Muscle of arm (tissue), 14 donors: ENCODE measurements at places on chromosomes 12 and 14.
A peak's percentile ranks its signal among the peaks of the same experiment; 100 is the strongest.

DNA sequence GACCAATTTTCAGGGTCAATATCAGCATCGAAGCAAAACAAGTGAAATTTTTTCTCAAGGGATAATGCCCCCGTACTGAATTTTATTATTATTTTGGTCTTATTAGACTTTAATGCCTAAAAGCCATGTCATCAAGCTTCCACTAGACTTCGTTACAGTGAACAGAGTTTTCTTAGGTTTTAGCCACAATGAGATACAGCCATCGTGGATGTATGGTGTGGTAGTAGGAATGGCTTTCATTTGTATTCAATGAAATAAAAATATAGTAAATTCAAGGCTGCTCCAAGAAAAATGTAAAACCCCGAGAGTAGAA lies 11.7 kb downstream of the TAOK3 start:
- DNase-seq, result no peak

- DNase-seq, result no peak
Observed at GRCh38 chr12:132489078-132489601, 811 bp upstream of the FBRSL1 start.

DNA sequence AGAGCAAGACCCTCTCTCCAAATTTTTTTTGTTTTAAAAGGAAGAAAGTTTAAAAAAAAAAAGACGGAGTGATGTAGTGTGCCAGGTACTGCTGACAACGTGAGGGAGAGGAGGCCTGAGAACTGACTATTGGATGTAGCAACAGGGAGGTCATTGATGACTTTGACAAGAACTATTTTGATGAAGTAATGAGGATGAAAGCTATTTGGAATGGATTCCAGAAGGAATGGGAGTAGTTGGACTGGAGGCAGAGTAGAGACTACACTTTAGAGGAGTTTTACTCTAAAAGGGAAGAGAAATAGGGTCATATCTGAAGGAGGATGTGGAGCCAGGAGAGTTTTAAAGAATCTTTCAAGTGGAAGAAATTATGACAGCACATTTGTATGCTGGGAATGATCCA lies 27.8 kb upstream of the SLC38A2 start:
- no peak for DNase-seq

DNA sequence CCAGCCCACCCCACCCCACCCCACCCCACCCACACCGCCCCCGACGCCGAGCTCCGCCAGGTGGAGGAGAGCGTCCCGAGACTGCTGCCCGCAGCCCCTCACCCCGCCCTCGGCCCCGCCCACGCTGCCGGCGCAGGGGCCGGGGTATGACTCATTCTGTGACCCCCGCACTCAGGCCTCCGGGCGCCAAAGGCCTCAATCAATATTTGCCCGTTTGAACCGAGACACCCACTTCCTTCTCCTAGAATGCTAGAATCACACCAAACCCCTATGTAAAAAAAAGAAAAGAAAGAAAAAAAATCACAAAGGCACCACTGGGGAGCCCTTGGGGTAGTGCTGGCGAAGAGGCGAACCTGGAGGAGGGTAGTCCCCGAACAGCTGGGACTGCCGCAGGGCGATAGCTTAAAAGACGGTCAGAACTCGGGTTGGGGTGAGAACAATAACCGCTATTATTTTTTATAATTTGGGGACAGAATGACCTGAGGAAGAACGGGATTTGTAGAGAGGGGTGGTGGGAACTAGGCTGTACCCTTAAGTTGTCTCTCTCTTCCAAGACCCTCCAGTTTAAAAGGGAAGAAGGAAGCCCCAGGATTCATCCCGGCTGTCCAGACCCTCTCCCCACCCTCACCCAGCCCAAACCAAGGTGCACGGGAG lies 894 bp downstream of the KRT8 start:
- no peak for DNase-seq

DNA sequence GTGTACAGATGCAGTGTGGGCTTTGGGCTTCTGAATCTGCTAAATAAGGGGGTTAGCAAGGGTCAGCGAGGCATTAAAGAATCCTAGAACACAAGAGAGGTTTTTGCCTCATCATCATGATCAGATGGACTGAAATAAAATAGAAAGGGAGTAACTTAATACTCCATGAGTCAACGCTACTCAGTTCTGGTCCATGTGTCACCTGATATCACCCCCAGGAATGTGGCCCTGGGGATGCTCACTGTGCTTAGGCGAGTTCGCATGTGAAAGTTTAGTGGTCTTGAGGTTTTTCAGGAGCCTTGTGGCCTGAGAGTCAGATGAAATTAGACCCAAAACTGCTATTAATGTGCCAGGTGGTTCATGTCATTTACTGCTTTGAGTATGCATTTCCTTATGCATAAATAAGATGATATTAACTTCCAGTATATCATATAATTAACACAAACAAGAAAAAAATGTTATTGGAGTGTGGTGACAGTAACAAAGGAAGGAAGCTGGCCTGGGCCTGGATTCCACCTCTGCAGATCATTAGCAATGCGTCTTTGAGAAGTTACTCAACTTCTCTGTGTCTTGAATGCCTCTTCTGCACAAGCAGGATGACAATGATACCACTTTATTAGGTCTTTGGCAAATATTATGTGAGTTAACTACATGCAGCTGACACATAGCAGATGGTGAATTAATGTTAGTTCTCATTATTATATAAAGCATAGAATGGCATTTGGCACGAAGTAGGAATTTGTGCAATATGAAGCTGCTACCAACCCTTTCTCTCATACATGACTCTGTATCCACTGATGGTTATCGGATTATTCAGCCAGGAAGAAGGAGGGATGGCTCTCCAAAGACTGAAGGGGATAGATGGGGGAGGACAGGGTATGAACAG lies 1272.6 kb downstream of the AACS start:
- DNase-seq, result no peak

DNA sequence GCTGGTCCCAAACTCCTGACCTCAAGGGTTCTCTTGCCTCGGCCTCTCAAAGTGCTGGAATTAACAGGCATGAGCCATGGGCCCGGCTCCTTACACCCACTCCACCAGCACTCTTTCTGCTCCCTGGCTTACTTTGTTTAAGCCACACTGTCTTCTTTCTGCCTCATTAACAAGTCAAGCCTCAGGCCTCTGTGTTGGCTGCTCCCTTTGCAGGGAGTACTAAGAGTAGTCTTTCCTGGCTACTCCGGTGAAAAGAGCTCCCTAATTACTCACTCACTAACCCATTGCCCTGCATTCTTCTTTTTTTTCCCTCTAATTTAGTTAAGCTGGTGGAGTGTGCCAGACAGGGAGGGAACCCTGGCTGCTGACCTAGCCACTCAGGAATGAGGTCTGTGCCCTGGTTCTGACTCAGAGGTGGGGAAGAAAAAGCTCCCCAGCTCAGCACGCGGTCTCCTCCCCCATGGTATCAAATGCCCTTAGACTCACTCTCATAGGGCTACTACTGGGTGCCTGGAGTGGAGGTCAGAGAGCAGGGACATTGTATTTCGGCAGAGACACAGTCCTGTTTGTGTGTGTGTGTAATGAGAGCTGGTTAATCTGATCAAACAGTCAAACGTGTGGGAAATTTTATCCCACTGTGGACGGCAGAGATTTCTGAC lies 19.8 kb downstream of the GALNT6 start:
- DNase-seq, result no peak

DNA sequence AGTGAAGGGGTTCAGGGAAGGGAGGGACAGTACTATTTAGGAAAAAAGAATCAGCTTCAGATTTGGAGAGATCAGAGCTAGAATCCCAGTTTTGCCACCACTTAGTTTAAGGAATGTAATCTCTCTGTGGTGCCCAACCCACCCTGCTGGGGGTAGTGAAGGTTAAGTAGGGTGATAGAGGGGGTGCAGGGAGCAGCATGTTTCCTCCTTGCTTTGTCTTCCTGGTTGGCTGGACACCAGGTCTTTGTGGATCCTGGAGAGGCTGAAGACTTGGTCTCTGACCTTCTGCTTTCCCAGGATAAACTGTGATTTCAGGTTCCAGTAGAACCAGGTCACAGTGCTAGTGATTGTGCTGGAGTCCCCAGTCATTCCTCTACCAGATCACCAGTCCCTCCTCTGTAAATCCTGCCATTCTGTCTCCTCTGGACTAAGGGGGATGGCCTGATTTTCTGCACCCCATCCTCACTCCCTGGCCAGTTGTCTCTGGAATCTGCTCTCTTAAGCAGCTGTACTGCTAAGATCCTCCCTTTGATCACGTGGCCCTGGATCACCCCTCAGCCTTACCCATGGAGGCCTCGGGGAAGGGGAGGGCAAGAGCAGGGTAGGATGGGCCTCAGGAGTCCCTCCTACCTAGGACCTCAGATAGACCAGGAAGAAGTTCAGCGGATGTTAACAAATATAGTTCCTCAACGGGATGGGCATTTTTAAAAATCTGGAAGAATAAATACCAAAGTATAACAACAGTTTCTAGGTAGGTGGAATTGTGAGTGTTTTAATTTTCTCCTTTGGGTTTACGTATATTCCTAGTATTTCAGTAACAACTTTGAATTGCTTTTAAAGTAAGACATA lies 3.1 kb downstream of the MAP3K12 start:
- DNase-seq, result peak; percentile 72

DNA sequence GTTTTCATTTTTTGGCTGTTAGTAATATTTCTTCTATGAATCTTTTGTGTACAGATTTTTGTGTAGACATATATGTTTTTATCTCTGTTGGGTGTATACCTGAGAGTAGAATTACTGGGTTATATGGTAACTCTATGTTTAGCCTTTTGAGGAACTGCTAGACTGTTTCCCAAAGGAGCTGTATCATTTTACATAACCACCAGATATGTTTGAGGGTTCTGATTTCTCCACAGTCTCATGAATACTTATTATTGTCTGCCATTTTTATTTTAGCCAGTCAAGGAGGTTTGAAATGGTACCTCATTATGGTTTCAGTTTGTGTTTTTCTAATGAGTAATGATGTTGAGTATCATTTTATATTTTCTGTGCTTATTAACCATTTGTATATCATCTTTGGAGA lies 1.9 kb downstream of the PCNX4 start:
- no peak for DNase-seq

DNA sequence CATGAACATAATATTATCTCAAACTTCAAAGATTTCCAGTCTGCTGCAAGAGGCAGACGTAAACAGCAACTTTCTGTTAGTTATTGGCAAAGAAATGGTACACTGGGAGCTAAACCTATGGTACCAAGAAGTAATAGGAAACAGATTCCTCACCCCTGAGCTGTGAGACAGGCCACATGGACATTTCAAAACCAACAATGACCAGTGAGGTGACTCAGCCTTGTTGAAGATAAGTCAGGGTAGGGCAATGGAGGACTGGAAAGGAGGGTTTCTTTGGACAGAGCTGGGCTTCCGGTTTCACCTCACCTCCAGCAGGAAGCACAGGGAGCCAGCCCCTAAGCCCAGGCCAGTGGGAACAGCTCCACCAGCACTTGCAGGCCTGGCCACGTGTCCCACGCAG lies 1320.5 kb downstream of the AACS start:
- DNase-seq, result no peak

GRCh38 chr14:93091666-93092065 lies 24.1 kb downstream of the ITPK1 start:
- DNase-seq, result no peak

- DNase-seq, result no peak
Observed at GRCh38 chr12:53214687-53215455, 7.8 kb upstream of the ITGB7 start.

DNA sequence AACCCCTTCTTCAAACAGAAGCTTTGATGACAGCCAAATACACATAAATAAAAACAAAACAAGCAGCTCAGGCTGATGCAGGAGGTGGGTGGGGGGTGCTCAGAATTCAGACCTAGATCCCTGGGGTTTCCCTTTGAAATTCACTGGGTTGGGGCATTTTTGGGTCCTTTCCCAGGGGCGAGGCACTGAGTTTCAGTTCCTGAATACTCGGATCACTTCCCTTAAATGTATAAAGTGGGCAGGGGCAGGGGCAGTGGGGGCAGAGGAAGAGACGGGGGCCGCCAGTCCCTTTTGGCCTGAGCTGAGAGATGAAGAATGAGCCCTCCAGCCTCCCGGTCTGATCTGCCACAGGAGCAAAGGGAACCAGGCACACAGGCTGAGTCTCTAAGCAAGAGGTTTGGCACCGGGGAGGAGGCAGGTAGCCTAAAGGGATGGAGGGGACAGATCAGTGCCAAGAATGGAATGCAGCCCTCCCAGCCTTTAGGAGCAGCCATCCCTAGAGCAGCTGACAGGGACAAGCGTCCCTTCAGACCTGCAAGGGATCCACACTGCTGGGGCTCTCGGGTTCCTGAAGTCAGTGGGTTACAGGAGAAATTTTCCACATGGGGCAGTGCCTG lies 20.3 kb downstream of the KDM2B start:
- no peak for DNase-seq

GRCh38 chr12:62963486-62964041 lies 28.6 kb upstream of the PPM1H start:
- no peak for DNase-seq

GRCh38 chr12:68336889-68337303 lies 4.7 kb upstream of the MDM1 start:
- DNase-seq, result no peak

GRCh38 chr14:58626431-58626831 lies 11.3 kb upstream of the DACT1 start:
- DNase-seq, result no peak

GRCh38 chr14:100374270-100374669 lies 51.1 kb downstream of the SLC25A47 start:
- no peak for DNase-seq

- DNase-seq, result peak; percentile 64
Observed at GRCh38 chr12:4134448-4135263, 138.9 kb upstream of the CCND2 start.

DNA sequence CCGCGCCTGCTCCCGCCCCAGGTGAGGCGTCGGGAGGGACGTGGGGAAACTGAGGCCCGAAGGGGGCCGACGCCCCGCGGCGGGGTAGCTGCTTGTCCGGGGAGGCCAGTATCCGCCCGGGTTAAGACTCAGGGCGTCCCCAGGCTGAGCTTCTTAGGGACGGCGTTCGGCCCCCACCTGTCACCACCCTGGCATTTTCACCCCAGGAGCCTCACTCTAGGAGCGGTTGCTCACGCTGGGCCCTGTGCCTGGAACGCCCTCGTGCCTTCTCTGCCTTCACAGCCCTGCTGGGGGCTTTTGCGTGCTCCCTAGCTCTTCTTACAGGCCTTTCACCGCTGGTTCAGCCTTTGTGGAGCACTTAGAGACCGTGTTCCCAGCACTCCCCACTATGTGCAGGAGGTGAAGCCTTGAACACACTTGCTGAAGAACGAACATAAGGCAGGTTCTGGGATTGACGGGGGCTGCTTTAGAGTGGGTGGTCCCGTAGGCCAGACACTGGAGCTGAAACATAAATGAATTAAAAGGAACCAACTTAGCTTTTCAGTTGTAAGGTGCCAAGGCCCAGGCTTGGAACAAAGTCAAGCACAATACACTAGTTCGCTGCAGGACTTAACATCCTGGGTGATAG lies 601 bp downstream of the ZNF839 start:
- DNase-seq, result peak; percentile 52

GRCh38 chr12:64461634-64462414 lies 9.9 kb downstream of the TBK1 start:
- DNase-seq, result no peak

- no peak for DNase-seq
Observed at GRCh38 chr14:92578511-92578910, 64.9 kb downstream of the RIN3 start.

- DNase-seq, result no peak
Observed at GRCh38 chr14:85852906-85853305, 323.0 kb downstream of the FLRT2 start.
